ENCODE measurements at places on chromosomes 7 and 10.

- no peak for DNase-seq
- no peak overlapping the region for H3K27ac ChIP-seq
- H3K36me3 ChIP-seq = no peaks in the 10 kb centered on the region
- no peak overlapping the region for H3K4me3 ChIP-seq
- no peaks in the 10 kb centered on the region for H3K27me3 ChIP-seq
- no peaks in the 10 kb centered on the region for H3K4me1 ChIP-seq
These were observed 102.0 kb downstream of the ADAM12 start for GRCh38 chr10:126286256-126286780.

DNA sequence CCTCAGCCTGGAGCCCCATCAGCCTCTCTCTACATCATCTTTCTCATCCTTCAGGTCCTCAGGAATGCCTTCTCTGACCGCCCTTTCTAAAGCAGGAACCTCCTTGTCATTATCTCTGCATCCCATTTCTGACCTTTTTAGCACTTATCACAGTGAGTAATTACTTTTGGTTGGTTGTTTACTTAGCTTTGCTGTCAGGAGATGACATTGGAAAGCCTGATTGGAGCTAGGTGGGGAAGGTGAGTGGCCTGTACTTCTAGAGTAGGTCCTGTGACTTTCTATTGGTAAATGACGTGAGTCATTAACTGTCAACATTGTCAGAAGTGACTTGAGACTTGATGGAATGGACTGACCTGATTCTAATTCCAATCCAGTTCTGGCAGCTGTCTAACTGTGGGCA lies 9.3 kb upstream of the SLC25A13 start:
- no peaks in the 10 kb centered on the region for H3K4me1 ChIP-seq
- no peak for DNase-seq
- H3K4me3 ChIP-seq = no peak overlapping the region
- H3K27ac ChIP-seq = no peak overlapping the region

- no peak for DNase-seq
- H3K36me3 ChIP-seq = peaks cover 40% of the 10 kb centered on the region
- no peaks in the 10 kb centered on the region for H3K4me1 ChIP-seq
- no peak overlapping the region for H3K27ac ChIP-seq
- no peaks in the 10 kb centered on the region for H3K27me3 ChIP-seq
These were observed 9.4 kb downstream of the ING3 start for GRCh38 chr7:120959929-120960484.

DNA sequence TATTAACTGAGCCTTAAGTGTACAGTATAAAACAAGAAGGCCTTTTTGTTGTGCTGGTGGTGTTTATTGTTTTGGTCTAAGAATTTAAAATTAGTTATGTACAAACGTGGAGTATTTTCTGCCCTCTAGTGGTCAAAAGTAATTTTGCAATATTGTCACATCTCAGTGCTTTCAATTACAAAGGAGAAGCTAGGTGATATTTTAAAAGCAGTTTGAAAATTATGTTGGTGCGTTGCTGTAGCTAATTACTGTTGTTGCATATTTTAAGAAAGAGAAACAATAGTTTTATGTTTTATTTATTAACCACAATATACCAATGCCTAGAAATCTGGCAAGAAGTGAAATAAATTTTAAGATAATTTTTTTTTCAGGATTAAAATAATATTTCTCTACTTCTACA lies 11.4 kb downstream of the NPVF start:
- H3K4me1 ChIP-seq = no peaks in the 10 kb centered on the region
- no peaks in the 10 kb centered on the region for H3K36me3 ChIP-seq
- no peak for DNase-seq
- H3K27me3 ChIP-seq = peaks cover 14% of the 10 kb centered on the region
- no peak overlapping the region for H3K27ac ChIP-seq
- no peak overlapping the region for H3K4me3 ChIP-seq

DNA sequence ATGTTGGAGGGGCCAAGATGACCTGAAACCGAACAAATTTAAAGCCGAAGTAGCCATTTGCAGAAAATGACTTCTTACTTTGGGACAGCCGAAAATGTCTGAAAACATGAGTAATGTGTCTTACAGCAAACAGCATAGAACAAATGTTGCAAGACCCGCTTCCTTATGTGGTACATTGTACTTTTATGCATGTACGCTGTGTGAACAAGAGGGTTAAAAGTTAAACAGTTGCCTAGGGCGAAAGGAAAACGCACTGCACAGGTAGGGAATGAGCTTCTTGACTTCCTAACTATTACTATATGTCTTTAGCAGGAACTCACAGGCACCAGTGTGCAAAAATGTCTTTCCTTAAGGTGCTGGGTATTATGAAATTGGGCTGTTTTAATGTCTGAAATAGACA lies 303.5 kb upstream of the MGMT start:
- no peak overlapping the region for H3K27ac ChIP-seq
- no peaks in the 10 kb centered on the region for H3K27me3 ChIP-seq
- no peaks in the 10 kb centered on the region for H3K4me1 ChIP-seq
- H3K36me3 ChIP-seq = no peaks in the 10 kb centered on the region

- peak overlapping the region; percentile 38 for H3K4me3 ChIP-seq
- H3K27me3 ChIP-seq = no peaks in the 10 kb centered on the region
- peak overlapping the region; percentile 44 for H3K27ac ChIP-seq
- peaks cover 38% of the 10 kb centered on the region for H3K4me1 ChIP-seq
These were observed 1.1 kb upstream of the PWWP2B start for GRCh38 chr10:132395704-132396493.

GRCh38 chr7:46168671-46169383 lies 247.8 kb upstream of the IGFBP3 start:
- H3K27me3 ChIP-seq = no peaks in the 10 kb centered on the region
- H3K4me3 ChIP-seq = no peak overlapping the region
- H3K27ac ChIP-seq = no peak overlapping the region
- DNase-seq = no peak
- no peaks in the 10 kb centered on the region for H3K4me1 ChIP-seq

DNA sequence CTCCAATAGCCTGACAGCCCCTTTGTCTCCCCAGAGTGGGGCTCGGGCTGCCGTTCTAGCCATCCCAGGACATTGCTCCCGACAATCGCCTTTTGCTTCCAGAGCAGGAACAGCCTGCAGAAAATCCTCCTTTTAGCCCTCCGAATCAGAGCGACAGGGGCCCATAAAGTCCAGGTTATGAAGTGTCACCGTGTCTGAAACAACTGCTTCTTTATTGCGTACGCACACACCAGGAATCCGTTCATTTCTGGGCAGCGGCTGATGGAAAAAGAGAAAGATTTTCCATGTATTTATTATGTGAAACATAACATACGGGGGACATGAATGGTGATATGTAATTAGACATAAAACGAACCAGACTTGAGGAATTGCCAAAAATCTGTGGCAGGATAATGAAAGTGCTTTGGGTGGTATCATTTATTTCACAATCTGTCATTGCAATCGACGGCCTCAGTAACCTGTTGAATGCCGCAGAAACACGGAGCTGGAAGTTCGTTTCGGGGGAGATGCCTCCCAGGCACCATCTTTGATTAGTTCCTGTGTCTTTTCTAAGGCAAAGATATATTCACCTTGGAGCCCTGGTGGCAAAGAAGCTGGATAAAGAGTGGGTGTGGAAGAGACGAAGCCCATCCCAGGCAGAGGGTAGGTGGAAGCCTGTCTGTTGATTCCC lies 48.1 kb downstream of the FAM241B start:
- DNase-seq = no peak
- H3K4me1 ChIP-seq = no peaks in the 10 kb centered on the region
- no peak overlapping the region for H3K27ac ChIP-seq
- H3K27me3 ChIP-seq = peaks cover 9% of the 10 kb centered on the region
- no peak overlapping the region for H3K4me3 ChIP-seq

DNA sequence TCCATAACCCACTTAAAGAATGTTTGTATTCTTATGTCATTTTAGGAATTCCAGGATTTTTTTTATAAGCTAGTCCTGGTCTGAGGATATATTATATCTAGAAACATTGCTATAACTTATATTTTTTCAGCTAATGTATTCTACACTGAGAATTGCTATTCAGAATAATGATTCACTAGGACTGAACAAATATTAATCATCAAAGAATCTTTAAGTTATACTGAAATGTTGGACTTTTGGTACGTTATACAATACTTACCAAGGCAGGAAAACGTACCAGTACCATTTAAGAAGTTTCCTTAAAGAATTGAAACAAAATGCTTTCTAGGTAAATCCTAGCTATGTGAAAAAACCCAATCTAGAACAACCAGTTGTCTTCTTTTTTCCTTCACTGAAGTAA lies 18.4 kb downstream of the PTTG1IP2 start:
- no peak for DNase-seq
- no peak overlapping the region for H3K4me3 ChIP-seq
- no peaks in the 10 kb centered on the region for H3K27me3 ChIP-seq
- no peaks in the 10 kb centered on the region for H3K36me3 ChIP-seq
- no peak overlapping the region for H3K27ac ChIP-seq

DNA sequence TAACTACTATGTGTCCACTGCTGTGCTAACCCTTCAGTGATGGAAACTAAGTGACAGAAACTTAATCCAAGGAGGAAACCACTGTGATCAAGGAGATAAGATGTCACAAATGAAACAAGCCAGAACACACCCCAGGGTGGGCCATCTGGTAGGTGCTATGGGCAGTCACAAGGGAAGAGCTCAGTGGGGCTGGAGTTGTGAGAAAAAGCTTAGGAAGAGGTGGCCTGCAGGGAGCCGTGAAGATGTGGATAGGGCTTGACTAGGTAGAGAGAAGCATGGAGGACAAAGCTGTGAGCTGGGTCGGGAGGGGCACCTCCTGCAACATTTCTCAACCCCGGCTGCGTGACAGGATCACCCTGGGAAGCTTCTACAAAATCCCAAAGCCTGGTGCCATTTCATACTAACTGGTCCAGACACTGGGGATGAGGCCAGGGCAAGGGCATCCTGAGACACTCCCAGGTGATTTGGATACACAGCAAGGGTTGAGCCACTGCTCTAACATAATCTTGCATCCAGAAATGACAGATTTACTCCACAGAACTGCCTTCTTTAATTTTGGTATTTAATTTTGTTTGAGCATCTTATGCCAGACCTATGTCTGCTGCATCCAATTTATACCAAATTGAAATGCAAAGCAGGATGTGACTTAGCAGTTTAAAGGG lies 69.3 kb downstream of the OSBPL3 start:
- H3K4me1 ChIP-seq = peaks cover 67% of the 10 kb centered on the region
- no peaks in the 10 kb centered on the region for H3K27me3 ChIP-seq
- DNase-seq = no peak
- H3K4me3 ChIP-seq = no peak overlapping the region

DNA sequence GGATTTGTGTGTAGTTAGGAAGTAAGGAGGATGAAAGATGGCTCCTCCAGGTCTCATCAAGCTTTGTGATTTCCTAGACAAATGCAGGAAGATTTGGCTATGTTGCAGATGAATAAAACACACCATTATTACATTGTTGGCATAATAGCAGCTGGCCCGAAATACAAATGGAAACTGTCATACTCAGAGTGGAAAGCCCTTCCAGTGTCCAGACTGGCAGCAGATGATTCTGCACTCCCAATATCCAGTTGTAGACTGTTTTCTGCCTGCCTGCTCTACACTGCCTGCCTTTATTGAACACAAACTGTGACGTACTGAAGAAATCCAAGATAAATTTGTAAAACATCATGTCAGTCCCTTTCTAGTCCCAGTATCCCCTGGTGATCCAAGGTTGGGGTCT lies 99.7 kb upstream of the FZD1 start:
- H3K27ac ChIP-seq = no peak overlapping the region
- no peak for DNase-seq
- H3K36me3 ChIP-seq = no peaks in the 10 kb centered on the region
- H3K27me3 ChIP-seq = no peaks in the 10 kb centered on the region
- no peaks in the 10 kb centered on the region for H3K4me1 ChIP-seq

DNA sequence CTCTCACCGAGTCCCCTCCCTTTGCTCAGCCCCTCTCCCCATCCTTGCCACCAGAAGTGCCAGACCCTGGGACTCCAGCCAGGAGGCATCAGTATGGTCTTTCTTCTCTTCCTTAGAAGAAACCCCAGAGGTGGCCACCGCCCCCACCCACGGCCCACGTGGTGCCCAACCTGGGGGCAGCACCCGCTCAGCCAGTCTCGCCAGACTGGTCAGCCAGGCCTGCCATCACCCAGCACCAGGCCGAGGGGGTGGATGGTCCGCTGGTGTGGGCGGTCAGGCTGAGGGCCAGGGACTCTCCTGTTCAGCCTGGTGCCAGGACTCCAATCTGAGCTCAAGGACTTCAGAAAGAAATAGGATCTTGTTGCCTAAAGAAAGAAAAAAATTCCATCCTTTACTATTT lies 5.8 kb upstream of the CLDN4 start:
- H3K4me3 ChIP-seq = no peak overlapping the region
- H3K36me3 ChIP-seq = no peaks in the 10 kb centered on the region
- no peak for DNase-seq
- no peaks in the 10 kb centered on the region for H3K27me3 ChIP-seq

DNA sequence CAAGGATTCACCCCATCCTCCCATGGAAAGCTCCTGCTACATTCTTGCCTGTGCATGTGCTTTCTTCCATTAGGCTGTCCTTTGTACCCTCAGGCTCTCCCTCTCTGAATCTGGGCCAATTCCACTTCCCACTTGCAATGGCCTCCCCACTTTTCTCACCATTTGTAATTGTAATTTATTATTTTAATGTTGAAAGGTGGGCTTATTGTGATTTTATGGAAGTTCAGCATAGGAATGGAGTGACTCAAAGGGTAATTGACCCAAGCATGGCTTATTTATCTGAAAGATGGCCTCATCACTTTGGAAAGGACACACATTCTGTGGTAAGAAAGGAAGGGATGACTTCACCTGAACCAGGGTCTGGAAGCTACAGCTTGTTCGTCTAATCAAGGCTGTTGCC lies 46.9 kb upstream of the ORC5 start:
- H3K36me3 ChIP-seq = no peaks in the 10 kb centered on the region
- peaks cover 6% of the 10 kb centered on the region for H3K27me3 ChIP-seq
- H3K4me3 ChIP-seq = no peak overlapping the region
- no peaks in the 10 kb centered on the region for H3K4me1 ChIP-seq

DNA sequence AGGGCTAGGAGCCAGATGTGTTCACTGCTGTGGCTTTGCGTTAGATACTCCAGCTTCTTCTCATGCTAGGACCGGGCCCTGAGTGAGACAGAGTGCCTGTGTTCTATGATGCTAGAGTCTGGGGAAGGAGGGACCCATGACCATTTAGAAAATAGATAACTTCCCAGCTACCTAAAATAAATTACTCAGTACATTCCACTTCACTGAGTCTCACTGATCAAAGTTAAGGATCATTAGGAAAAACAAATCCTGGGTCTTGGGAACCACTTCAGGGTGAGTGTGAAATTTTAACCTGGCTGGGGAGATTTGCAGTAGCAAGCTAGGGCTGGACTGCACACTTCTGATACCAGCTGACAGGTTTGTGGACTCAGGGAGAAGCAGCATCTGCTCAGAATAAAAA lies 138.1 kb downstream of the EMX2 start:
- no peak for DNase-seq
- H3K36me3 ChIP-seq = no peaks in the 10 kb centered on the region
- no peak overlapping the region for H3K4me3 ChIP-seq

DNA sequence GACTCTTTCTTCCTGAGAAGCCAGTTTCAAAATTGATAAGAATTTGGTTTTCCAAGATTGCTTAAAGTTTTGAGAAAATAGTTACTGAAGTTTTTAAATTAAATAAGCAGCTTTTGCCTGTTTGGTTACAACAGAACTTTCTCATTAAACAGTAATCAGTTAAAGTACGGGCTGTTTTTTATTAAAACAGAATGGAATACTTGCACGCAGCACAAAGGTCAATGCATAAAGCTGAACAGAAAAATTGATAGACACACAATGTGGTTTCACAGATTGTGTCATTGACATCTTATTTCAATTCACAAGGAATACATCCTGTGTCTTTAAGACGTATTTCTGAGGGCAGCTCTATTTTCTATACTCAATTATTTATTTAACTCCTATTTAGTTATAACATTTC lies 192.2 kb downstream of the PRKG1 start:
- no peaks in the 10 kb centered on the region for H3K4me1 ChIP-seq
- no peak overlapping the region for H3K4me3 ChIP-seq
- no peaks in the 10 kb centered on the region for H3K27me3 ChIP-seq
- DNase-seq = no peak
- no peak overlapping the region for H3K27ac ChIP-seq
